ENCODE measurements at places on chromosomes 2 and 18. TPM values are rescaled to one million over a fixed set of nuclear protein-coding genes. Genes with fewer than 3 reads are reported as not detected.

COL4A4 gene
- total RNA-seq, result 2.2 TPM

MAP2 gene
- 1.8 TPM for total RNA-seq

RND3 gene
- 9.4 TPM for total RNA-seq

GRCh38 chr2:6958616-6959235 is 41.5 kb downstream of the RNF144A start:
- no peak for DNase-seq

GRCh38 chr2:126661702-126662500 is 5.9 kb downstream of the GYPC start:
- DNase-seq, result no peak

- DNase-seq, result peak; percentile 49
These were observed 452.3 kb downstream of the GALR1 start for GRCh38 chr18:77701977-77702376.

DNA sequence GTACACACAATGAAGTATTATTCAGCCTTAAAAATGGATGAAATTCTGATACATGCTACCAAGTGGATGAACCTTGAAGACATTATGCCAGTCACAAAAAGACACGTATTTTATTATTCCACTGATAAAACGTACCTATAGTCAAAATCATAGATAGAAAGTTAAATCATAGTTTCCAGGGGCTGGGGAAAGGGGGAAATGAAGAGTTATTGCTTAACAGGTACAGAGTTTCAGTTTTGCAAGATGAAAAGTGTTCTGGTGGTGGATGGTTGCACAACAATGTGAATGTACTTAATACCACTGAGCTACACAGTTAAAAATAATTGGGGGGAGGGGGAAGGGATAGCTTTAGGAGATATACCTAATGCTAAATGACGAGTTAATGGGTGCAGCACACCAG is 279.0 kb upstream of the STON1 start:
- DNase-seq, result no peak

All from endodermal cell (in vitro differentiated cells).